ENCODE measurements at places on chromosomes 5 and 9. TPM values are rescaled to one million over a fixed set of nuclear protein-coding genes. Genes with fewer than 3 reads are reported as not detected.

Gene SPINK7
- polyA plus RNA-seq: not detected

Gene SPAG8
- 5.3 TPM for polyA plus RNA-seq

Gene SGCD
- polyA plus RNA-seq: 5.4 TPM

Gene EIF4EBP3
- 11.8 TPM for polyA plus RNA-seq

Gene NUTM2F
- polyA plus RNA-seq: not detected

Gene PKN3
- polyA plus RNA-seq: 8.1 TPM

Gene CACNA1B
- polyA plus RNA-seq: 0.12 TPM

Gene LAMC3
- polyA plus RNA-seq: 20.1 TPM

Gene CCNO
- polyA plus RNA-seq: 8.2 TPM

Gene ADCY2
- polyA plus RNA-seq: 4.3 TPM

Gene LRRC14B
- polyA plus RNA-seq: not detected

Gene PGM5
- 46.8 TPM for polyA plus RNA-seq

Gene RELL2
- 1.2 TPM for polyA plus RNA-seq

Gene CA9
- 0.20 TPM for polyA plus RNA-seq

Gene OR1Q1
- polyA plus RNA-seq: not detected

Data from right renal pelvis (tissue), 4 donors.